Adipocyte (in vitro differentiated cells): ENCODE measurements at places on chromosomes 5 and 9.

- DNase-seq = no peak
These were observed 77.7 kb downstream of the ZNF354C start for GRCh38 chr5:179137643-179138567.

DNA sequence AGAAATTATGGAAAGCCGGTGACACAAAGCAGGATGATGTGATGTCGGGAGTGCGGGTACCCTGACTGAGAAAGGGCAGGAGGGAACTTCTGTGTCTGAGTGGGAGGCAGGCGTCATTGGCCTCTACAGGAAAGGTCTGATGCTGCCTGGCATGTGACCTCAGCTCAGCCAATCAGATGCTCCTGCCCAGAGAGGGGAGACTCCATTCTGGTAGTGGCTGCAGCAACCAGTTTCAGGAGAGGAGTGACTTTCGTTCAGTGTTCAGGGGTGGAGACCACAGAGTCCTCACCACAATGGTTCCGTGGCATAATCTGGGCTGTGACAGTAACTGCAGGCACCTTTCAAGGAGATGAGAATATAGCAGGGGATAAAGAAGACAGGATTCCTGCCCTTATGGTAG is 6.7 kb upstream of the SFXN1 start:
- no peak for DNase-seq

DNA sequence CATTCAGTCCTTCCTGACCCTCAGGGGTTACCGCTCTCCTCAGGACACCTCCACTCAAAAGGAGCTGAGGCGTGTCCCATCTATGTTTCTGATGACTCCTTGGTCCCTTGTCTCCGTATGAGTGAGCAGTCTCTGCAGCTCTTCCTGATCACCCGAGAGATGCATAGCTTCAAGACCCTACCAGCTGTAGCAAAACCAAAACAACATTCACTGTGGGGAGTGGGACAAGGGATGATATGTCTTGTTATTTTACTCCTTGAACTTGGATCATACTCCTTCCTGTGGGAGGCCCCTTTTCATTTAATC is 14.4 kb downstream of the GLDC start:
- no peak for DNase-seq

- no peak for DNase-seq
These were observed 3.8 kb downstream of the SMARCA2 start for GRCh38 chr9:2018764-2019558.

DNA sequence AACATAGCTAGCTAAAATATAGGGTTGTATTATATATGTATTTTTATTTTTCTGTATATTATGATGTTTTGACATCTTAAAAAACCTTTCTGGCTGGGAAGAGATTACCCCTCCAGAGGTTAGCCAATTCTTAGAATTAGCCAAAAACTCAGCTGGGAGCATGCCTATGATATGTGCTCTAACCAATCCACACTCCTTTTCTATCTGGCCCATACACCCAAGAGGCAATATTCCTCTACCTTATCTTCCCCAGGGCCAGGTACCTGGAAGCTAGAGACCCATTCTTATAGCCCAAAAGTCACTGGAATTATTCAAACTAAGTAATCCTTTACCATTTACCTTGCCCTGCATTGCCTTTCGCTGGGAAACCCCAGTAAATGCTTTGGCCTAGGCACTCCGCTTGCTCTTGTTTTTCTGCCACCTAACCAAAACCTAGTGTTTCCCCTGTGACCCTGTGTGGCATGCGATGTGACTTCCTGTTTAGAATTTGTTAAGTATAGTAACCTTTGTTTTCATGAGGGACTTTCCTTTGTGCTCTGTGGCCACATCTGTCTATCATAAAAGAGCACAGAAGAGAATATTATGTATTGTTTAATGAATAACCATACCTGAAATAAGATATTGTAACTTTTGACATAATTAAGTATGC is 37.4 kb downstream of the CSNK1G3 start:
- DNase-seq = no peak

DNA sequence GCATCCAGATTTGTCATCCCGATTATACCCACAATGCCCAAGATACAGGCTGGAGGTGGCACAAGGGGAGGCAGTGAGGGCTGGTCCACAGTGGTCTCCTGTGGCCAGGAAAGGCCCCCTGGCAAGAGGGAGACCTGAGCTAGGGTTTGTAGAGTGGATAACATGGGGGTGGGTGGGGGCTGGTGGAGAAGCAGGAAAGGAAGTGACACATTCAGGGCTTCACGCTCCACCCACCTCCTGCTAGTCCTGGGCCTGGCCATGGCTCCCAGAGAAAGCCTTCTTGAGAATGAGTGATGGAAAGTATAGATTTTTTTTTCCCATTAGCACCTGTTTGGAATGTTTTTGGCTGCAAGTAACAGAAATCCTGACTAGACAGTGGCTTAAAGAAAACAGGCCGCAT is 81.3 kb downstream of the ANKRD33B start:
- no peak for DNase-seq

GRCh38 chr5:88085462-88085861 is 183.2 kb downstream of the TMEM161B start:
- no peak for DNase-seq

DNA sequence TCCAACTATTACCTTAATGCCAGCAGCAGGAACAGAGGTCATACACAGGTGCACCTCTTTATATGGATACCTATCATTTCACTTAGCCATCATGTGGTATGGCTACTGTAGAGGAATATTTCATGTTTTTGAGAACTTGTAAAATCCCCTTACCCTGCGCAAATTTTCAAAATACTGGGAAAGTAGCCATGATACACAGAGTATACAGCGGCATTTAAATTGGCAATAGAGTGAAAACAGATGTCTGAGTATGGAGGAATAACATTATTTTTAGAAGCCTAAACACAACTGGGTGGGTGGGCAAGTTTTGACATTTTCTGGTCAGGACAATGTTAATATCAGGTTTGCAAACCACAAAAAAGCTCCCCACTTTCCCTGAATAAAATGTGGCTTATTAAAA is 109.5 kb downstream of the SMIM23 start:
- DNase-seq = no peak

DNA sequence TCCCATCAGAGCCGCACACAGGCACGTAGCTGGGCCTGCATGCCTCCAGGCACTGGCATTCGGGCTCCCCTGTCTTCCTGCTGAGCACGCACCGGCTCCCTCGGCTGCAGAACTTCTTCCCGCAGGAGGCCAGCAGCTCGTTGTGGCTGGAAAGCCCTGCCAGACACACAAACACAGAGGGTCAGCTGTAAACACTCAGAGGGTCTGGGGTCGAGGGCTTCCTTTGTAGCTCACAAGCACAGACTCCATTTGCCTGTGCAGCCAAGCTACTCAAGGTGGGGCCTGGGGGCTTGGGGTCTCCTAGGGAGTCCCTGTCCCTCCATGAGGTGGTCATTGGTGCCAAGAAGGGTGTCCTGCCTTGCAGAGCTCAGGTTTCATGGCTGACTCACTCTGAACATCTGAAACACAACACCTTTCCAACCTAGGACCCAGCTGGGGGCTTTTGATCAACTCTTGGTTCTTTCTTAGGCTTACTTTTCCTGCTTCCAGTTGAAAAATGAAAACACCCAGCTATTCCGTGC is 211.4 kb downstream of the FSTL4 start:
- DNase-seq = no peak

GRCh38 chr5:89996335-89996734 is 413.2 kb downstream of the CETN3 start:
- DNase-seq = no peak

GRCh38 chr9:135355521-135356011 is 124.0 kb upstream of the PPP1R26 start:
- DNase-seq = no peak

DNA sequence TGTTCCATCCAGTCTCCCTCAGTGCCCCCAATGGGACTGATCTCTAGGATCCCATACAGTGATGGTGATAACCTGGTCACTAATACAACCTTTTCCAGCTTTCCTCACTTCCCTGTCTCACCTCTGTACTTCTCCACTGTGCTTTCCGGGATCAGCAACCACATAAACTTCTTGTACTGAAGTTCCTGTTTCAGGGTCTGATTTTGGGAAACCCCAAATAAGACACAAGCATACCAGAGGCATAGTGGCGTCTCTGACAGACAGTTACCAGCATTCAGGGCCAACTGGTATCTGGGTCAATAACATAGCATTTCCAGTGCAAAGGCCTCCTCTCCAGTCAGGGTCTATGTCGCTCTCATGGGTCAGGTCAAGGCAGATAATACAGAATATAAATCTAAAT is 64.3 kb downstream of the GLDC start:
- DNase-seq = no peak

DNA sequence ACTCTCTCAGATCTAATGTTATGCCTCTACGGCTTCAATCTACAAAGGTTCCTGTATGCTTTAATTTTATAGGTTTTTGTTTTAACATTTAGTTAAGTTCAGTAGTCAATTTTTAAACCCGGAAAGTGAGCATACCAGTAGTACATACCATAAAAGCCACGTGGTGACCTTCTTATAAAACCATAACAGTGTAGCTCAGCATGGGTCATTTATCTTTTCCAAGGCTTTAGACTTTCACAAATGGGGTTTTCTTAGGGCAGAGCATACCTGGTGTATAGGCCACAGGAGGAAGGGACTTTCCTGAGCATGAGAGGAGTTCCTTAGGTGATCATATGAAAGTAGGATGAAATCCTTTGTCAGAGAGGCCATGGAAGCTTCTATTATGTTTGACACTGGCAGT is 23.2 kb downstream of the ECM2 start:
- DNase-seq = peak; percentile 56

DNA sequence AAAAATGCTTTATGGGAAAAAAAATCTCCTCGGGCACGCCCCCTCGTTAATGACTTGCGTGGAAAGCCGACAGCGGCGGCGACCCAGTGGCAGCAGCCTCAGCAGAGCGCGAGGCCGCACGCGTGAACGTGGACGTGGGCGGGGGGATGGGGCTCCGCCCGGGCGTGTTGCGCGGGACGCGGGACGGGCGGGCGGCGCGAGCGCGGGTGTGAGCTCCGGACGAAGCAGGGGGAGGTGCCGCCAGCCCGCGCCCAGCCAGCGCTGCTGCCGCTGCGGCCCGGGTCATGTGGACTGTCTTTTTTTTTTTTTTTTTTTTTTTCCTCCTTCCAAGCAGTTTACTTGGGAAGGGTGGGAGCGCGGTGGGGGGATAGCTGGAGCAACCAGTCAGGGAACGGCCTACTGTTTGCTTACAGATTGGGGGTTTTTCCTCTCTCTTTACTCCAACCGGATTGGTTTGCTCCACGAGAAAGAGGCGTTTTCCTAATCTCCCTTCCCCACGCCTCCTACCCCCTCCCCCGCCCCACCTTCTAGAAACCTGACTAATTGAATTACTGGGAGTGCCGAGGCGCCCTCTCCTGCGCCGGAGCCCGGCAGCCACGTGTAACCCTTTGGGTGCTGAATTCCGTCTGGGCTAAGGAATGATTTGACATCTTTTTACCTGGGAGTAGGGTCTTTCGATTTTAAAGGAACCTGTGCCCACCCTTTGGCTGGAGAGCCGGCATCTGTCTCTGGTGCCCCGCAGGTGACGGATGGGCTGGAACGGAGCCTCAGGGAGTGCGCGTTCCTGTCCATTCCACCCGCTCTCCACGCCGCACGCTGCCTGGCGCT is 1.7 kb upstream of the EFNA5 start:
- DNase-seq = peak; percentile 97

DNA sequence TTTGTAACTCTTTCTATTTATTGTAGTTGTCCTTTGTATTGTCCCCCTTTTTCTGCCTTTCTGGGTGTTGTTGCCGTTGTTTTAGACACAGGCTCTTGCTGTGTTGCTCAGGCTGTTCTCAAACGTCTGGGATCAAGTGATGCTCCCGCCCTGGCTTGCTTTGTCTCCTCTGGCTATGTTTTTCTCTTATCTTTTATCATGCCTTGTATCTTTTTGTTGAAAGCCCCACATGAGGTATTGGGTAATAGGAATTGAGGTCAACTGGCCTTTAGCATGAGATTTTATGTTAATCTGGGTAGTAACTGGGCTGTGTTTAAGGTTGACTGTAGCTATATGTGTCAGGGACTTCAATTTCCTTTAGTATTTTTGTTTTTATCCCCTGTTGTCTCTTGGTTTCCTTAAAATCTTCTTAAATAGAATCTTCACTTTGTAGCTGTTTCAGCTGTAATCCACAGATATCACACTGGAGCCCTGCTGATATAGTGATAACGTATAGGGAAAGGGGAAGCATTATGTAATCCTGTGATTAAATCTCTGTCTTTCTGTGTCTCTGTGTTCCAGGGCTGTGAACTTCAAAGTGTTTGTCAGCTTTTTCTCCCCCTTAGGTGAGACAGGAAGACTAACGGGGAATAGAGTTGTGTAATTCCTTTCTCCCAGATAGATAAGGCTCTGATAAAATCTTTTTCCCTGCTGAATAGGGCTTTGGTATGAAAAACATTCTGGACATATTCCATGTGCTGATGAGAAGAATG is 25.9 kb upstream of the CACNA1B start:
- no peak for DNase-seq

DNA sequence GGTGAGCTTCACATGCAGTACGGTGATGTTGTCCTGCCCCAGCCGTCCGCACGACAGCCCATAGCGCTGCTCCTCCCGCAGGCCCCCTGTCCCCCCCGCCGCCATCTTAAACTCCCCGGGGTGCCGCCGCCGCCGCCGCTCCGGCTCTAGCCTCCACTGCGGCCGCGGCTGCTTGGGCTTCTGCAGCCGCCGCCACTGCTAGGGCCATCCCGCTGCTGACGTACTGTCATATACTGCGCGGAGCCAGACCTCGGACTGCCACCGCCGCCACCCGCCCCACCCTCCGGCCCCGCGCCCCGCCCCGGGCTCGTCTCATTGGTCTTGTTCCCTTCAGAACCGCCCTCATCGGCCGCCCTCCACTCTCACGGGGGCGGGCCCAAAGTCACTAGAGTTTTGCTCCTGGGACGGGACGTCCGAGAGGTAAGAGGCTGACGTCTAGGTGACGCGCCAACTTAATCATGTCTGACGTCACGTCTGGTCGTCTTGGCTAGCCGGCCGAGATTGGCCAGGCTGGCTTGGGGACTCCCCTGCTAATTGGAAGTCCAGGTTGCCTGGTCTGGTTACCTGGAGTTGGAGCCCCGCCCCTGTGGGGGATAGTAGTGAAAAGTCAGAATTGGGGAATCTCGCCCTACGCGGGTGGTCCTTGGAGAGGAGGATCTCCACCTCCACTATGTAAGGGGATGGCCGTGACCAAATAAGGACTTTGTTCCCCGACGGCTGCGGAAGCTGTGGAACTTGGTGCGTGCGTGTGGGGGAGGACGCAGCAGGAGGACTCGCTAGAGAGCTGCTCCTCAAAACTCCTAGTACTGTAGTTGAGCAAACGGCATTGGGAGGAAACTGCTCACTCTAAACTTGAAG is at the start of gene ELL2:
Gene ELL2 (minus strand): TSS at position 235 of the 858 bp plus-strand sequence. CDS start 130 bp downstream, at position 105.
- DNase-seq = peak; percentile 99

DNA sequence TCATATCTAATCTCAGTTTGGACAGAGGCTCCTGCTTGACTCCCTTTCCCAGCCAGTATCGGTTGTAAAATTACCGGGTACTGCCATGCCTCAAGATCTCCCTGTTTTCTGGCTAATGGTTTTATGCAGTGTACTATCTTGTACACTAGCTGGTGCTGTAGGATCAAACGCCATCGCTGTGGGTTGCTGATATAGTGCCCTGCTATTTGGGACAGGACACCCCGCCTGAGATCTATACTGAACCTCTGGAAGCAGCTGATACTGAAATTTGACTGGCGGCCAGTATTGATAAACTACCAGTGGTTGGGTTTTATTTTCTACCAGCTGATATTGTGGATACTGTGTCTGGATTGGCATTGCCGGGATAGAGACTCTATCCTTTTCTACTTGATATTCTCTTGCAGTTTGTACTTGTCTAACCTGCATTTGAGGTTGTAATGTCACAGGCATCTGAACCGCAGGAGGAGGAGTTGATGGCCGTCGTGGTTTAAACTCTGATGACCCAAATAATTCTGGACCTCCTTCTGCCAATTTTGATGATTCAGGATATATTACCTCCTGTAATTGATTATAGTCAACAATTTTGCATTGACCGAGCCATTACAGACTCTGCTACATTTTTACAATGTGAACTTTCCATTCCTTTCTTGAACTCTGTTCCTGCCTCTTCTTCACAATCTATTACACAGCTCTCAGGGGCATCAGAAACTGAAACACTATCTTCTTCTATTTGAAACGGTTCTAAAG is 112.5 kb upstream of the LARP1 start:
- DNase-seq = peak; percentile 47
